WERI-Rb-1 (cell line): ENCODE measurements at places on chromosomes 16 and 17.

- DNase-seq: peak; percentile 97
These were observed 14.7 kb downstream of the DLG4 start for GRCh38 chr17:7204828-7205461.

GRCh38 chr17:31736855-31737625, 122.0 kb downstream of the COPRS start:
- no peak for DNase-seq

- DNase-seq: no peak
These were observed 24.9 kb downstream of the ERCC4 start for GRCh38 chr16:13944816-13945215.

DNA sequence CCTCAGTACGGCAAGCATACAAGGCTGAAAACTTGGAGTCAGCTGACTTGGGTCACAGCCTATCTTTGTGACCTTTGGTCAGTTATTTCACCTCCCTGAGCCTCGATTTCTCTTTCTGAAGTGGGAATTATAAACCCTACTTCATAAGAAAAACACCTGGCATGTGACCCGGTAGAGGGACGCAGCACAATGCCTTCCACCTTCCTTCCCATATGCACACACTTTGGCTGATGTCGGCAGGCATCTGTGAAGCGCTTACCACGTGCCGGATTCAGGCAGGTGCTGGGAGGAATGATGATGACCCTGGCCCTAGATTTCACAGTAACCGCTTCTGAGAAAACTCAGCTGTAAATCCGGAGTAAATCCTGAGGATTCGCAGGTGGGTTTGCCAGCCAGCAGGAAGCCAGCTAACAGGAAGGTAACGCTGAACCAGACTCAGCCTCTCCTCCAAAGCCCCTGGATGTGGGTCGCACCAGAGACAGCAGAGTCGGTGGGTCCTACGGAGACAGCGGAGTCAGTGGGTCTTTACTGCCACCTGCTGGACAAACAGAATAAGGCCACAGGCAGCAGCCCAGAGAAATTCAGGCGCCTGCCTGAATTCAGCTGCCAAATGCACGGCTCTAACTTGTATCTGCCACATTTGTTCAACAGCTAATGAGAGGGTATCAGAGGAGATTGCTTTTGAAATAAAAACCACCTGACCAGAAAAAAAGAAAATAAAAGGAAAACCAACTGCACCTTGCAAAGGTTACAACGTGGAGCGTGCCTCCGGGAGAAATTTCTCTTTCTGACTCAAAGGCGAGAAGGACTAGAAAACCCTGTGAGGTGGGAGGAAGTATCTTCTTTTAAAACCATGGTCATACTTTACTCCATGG, 16.6 kb downstream of the COPRS start:
- peak; percentile 70 for DNase-seq

DNA sequence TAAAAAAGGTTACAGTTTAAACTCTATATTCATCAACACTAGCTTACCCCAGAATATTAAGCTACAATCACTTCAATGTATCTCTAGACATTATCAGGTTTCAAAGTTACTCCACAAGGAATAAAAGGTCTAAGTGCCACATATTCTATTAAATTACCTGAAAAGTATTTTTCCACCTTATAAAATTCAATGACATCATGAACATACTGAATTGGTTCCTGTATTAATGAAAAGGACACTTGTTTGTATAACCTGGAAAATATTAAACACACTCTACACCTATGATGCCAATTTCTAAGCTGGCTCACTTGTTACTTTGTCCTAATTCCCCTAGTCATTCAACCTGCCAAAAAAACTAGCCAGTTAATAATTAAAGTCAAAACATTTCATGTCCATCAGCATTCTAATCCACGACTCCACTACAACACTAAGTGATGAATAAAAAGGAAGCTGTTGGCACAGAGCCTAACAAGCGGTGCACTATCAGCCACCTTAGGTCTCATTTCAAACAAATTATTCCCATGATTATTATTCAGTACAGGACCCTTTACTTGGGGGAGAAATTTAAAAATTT, 12.2 kb downstream of the MED13 start:
- DNase-seq: no peak

- DNase-seq: peak; percentile 69
These were observed 20.1 kb upstream of the TAOK1 start for GRCh38 chr17:29369831-29370735.

GRCh38 chr16:11964761-11965551, at the start of gene TNFRSF17:
TSS of gene TNFRSF17 (plus strand) at chr16:11965210. CDS start at chr16:11965325, 115 bp downstream.
- no peak for DNase-seq
